Neural progenitor cell (in vitro differentiated cells): ENCODE measurements at places on chromosomes 4 and X. TPM values are rescaled to one million over a fixed set of nuclear protein-coding genes. Genes with fewer than 3 reads are reported as not detected.

- DNase-seq: no peak
These were observed 144.6 kb upstream of the SMARCAD1 start for GRCh38 chr4:94063084-94063483.

- DNase-seq: peak; percentile 18
These were observed 796 bp upstream of the MED14 start for GRCh38 chrX:40736170-40736505.

GRCh38 chr4:139528377-139529005, 27.5 kb downstream of the SETD7 start:
- DNase-seq: no peak

DNA sequence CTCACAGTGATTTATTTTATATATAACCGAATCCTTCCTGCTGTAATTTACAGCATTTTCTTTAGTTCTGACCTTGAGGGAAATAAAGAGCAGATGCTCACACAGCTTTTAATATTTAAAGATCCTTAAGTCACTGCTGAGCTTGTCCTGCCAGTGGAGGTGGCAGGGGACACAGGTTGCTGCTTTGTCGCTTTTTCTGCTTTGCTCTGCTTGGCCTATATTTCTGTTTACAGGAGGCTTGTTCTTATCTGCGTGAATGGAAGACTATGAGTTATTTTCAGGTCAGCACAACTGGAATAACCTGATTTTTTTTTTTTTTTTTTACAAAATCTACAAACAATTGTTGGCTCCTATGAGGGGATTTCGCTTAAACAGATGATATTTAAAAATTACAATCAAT, 2.3 kb downstream of the TXK start:
- no peak for DNase-seq

DNA sequence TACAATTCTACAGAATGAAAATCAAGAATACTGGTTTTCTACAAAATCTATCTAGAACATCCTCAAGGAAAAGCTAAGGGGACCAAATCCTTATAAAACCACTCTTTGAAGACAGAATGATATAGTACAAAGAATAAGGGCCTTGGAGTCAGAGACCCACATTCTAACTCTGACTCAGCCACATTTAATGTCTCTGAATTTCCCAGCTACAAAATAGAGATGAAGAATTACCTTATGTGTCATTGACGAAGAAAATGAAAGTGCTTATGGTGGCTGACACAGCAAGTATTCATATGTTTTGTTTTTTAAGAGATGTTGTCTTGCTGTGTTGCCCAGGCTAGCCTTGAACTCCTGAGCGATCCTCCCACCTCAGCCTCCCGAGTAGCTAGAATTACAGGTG, 35.9 kb upstream of the CXorf38 start:
- DNase-seq: no peak

DNA sequence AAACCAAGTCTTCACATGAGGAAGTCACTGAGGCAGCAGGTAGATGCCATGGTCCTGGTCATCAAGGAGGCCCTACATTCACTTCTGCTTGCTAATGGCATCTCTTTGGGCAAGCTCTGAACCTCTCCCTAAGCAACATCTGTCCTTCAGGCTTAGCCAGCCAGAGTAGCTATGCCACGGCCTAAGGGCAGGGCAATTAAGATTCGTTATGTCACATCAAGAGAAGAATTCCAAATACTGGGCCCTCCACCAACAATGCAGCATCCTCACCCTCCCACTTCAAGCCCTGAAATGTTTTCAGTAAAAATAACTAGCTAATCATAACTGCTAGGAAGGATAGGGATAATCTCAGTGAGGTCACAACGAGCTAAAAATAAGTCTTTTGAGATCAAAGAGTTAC, 120.7 kb upstream of the HCCS start:
- no peak for DNase-seq

- no peak for DNase-seq
These were observed 31.1 kb upstream of the SLC4A4 start for GRCh38 chr4:71307729-71308128.

DNA sequence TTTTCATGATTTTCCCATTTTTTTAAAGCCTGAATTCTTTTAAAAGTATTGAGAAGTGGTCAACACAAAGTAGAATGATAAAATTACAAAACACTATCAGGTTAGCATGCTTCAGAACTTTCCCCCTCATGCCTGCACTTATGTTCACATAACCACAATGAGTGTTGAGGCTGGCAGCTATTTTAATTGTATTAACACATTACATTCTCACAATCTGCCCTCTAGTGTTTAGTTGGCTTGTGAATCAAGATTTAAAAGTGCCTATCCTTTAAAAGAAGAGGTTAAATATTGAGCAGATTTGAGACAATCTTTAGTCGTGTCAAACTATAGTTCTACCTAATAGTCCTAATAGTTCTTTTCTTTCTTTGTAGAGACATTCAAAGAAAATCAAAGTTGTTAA, 93.6 kb upstream of the NAP1L5 start:
- no peak for DNase-seq

DNA sequence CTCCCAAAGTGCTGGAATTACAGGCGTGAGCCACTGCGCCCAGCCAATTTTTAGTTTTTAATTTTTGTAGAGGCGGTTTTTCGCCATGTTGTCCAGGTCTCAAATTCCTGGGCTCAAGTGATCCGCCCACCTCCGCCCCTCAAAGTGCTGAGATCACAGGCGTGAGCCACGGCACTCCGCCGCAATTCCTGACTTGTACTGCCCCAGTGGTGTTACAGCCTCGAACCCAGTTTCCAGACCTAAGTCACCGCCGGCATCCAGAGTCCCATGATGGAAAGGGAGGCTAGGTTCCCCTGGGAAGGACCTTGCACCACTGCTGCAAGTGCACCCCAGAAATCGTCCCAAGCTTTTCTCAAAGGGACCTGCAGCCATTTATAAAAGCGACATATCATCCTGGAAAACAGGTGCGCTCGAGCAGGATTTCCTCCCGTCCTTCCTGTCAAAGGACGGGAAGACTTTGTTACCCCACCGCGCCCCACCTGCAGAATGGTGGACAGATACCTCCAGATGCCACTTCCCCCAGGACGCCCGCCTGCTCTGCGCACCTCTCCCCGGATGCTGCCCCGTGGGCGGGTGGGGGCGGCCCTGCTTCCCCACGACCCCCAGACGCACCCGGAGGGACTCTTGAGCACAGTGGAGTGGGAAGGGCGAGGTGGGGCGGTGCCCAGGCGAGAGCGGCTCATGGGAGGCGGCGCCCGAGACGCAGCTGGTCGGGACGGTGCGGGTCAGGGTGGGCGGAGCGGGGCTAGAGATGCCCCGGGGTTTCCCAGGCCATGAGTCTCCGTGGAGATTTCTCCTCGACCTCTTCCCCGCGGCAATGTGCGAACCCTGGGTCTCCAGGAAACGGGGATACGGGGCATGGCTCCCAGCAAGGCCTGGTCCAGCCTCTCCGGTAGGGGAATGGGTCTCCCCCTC, 947 bp upstream of the RPL10 start:
- peak; percentile 66 for DNase-seq

DNA sequence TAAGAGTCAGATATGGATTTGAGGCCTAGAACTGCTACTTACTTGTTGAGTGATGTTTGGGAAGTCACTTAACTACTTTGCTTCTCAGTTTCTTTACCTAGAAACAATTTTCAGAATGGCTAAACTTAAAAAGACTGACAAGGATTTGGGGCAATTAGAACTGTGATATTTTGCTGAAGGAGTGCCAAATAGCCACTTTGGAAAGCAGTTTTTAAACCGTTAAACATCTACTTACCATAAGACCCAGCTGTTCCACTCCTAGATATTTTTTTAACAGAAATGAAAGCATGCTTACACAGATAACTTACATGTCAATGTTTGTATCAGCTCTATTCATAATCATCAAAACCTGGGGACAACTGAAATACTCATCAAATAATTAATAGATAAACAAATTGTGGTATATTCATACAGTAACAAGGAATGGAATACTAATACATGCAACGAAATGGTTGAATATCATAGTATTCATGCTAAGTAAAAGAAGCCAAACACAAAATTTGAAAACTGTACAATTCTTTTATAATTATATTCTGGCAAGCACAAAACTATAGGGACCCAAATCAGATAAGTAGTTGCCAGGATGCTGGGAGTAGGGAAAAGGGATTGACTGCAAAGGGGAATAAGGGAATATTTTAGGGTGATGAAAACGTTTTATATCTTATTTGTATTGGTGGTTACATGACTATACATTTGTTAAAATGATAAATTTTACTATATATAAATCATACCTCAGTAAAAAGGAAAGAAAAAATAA, 24.0 kb downstream of the RPA4 start:
- DNase-seq: no peak

DNA sequence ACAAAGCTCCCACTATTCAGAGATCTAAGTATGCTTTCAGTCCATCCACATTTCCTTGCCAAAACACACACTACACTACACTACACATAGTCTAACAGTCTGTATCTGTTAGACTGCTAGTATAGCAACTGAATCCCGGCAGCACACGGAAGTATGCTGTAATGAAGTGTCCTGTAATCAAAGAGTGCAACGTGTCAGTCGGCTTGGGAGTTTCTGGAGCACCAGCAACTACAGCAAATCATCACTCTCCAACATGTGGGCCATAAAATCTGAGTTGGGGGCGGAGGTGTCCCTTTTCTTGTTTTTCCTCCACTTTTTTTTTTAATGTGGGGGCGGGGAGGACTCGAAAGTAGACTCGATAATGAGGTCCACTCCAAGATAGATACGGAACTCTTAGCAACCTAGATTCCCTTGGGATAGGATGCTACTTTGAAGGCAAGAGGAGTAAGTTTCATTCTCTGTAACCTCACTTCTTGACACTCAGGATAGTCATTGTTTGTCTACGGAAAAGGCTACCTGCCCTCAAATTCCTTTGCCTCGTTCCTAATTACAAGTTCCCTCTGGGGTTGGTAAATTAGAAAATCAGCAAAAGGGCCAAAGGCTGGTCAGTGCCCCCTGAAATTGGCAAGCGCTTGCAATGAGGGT, 722 bp downstream of the SLC10A7 start:
- peak; percentile 27 for DNase-seq

DNA sequence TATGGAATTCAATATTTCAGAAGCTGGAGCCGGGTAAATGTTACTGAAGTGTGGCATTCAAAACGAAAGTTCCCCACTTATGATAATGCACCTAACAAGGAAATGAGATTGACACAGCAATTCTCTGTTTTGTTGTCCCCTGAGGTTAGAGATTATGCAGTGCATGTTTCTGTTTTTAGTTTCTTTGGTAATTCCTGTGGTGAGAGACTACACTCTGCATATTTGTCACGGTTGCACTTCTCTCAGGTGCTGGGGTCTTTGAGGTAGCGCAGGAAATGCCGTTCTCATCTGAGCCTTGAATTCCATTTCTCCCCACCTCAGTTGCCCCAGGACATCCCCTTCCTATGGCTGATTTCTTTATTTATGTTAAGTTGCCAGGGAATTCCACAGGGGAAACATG, 15.3 kb upstream of the BEND4 start:
- no peak for DNase-seq

GRCh38 chr4:8913121-8913857, 41.6 kb upstream of the HMX1 start:
- no peak for DNase-seq

DNA sequence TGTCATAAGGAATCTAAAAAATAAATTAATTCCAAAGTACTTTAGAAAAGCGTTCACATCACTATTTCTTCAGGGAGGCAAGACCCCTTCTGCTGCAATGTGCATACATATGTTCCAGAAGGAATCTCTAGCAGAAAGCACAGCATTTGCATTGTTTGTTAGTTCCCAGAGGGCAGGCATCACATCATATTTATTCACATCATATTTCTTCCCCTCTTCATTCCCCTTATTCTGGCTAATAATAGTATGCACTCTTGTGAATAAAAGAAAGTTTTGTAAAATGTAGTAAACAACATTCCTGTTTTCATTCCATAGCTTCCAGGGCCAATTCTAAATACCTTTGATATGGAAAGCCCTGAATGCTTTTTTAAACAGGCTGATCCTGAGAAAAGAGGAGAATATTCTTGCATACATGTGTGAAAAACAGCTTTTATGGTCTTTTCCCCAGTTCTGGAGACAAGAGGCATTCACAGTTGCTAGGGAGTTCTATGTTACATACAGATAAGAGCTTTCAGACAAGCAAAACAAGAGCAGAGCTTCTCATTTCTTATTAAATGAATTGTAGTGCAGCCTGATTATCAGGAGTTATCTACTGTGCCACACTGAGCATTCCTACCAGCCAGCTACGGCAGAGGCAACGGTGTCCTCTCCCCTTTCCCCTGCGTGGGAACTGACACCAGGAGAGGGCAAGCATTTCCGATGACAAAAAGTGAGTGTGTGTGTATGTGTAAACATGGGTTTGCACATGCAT, 15.2 kb downstream of the GATB start:
- DNase-seq: no peak

Gene RPS6KA6
- total RNA-seq: 14.1 and 20.0 TPM in 2 replicates

Gene FREM3
- not detected in 2 replicates for total RNA-seq

Gene ASB12
- total RNA-seq: 0.19 TPM in 1 of 2 replicates, not detected in the other

Gene FNIP2
- 9.9 and 10.5 TPM in 2 replicates for total RNA-seq

Gene BEX1
- total RNA-seq: 52.2 and 63.5 TPM in 2 replicates

Gene ARHGAP10
- total RNA-seq: 20.2 and 20.3 TPM in 2 replicates
